Adipose tissue (tissue), 3 donors: ENCODE measurements at places on chromosomes 16 and 17. TPM values are rescaled to one million over a fixed set of nuclear protein-coding genes. Genes with fewer than 3 reads are reported as not detected.

CLEC19A gene
- polyA plus RNA-seq, result not detected

ACE gene
- 5.7 TPM for polyA plus RNA-seq

TNFRSF17 gene
- polyA plus RNA-seq, result not detected

JPT1 gene
- polyA plus RNA-seq, result 23.9 TPM

NPB gene
- 0.77 TPM for polyA plus RNA-seq

CRYBA1 gene
- not detected for polyA plus RNA-seq

CCDC154 gene
- polyA plus RNA-seq, result 0.56 TPM

CDK5R1 gene
- polyA plus RNA-seq, result 0.52 TPM

MPV17L gene
- polyA plus RNA-seq, result 3.2 TPM

FBXW10B gene
- 2.2 TPM for polyA plus RNA-seq

HSD11B2 gene
- 5.4 TPM for polyA plus RNA-seq

ACSM5 gene
- 16.9 TPM for polyA plus RNA-seq

MT3 gene
- 1.8 TPM for polyA plus RNA-seq

INO80E gene
- polyA plus RNA-seq, result 37.3 TPM

TP53TG3E gene
- polyA plus RNA-seq, result 0.09 TPM

TBC1D24 gene
- 7.8 TPM for polyA plus RNA-seq

NGFR gene
- 55.6 TPM for polyA plus RNA-seq

LSM12 gene
- 28.6 TPM for polyA plus RNA-seq

KRTAP4-3 gene
- not detected for polyA plus RNA-seq

CORO1A gene
- 73.1 TPM for polyA plus RNA-seq

SP2 gene
- polyA plus RNA-seq, result 9.2 TPM

LRRC59 gene
- polyA plus RNA-seq, result 74.7 TPM

RASD1 gene
- 240 TPM for polyA plus RNA-seq

NT5C3B gene
- polyA plus RNA-seq, result 45.9 TPM

SULT1A1 gene
- polyA plus RNA-seq, result 44.1 TPM

ASPA gene
- polyA plus RNA-seq, result 0.61 TPM

TMEM94 gene
- 47.1 TPM for polyA plus RNA-seq

ZNF19 gene
- polyA plus RNA-seq, result 1.4 TPM

TMC5 gene
- 0.34 TPM for polyA plus RNA-seq
